GM06990 (cell line): ENCODE measurements at places on chromosomes 5 and 9.

GRCh38 chr9:107733523-107733894 lies 243.9 kb upstream of the KLF4 start:
- no peak for DNase-seq

DNA sequence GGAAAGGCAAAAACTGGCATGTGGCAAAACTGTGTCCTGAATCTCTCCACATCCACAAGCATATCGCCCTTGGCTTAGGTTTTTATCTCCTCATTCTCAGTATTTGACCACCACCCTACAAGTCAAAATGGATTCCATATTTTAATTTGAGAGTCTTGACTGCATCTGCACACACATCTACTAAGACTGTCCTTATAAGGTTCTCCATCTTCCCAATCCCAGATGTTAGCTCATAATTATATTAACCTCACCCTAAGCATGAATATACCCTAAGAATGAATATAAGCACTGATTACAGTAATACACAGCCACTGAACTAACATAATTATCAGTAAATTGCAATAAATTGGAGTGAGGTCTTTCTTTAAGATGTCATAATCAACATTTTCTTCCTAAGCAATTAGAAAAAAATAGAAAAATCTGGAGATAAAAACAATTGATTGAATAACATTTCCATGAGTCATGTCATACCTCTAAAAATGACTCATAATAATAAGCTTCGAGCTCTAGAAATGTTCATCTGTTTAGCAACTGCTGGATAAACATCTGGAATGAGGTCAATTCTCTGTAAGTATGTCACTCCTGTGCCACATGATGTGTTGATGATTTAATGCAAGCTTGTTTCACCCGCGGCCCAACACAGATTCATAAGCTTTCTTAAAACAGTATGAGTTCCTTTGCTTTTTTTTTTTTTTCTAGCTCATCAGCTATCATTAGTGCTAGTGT lies 39.9 kb upstream of the PAM start:
- DNase-seq: no peak

GRCh38 chr5:157541447-157542118 lies 34.0 kb downstream of the ADAM19 start:
- no peak for DNase-seq

DNA sequence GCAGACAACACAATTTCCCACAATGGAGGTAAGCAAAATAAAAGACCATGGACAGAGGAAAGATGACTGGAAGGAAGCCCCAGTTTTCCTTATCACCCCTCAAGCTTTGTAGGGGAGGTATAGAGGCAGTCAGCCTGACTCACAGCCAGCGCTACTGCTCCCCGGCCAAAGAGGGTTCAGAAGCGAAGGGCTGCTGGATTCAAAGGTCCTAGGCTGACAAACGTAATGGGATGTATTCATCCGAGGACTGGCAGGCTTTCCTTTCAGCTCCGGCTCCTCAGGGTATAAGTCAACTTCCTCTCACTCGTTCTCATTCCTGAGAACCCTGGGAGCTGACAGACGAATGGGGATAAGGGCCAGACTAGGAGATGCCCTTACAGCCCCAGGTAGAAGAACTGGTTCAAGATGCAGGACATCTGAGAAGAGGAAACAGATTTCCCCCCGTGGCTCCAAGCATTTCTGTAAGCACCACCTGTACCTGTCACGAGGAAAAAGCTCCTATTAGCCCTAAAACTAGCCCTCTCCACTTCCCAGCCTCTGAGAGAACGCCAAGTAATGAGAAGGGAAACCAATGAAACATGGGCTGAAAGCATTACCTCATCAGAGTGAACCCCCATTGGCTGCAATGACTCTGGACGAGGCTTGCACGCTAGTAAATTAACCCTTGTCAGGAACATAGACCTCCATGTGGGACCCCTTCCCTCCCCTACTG lies 22.1 kb upstream of the FAM13B start:
- DNase-seq: no peak

GRCh38 chr5:95760273-95761191 lies 29.4 kb downstream of the RHOBTB3 start:
- peak; percentile 60 for DNase-seq

DNA sequence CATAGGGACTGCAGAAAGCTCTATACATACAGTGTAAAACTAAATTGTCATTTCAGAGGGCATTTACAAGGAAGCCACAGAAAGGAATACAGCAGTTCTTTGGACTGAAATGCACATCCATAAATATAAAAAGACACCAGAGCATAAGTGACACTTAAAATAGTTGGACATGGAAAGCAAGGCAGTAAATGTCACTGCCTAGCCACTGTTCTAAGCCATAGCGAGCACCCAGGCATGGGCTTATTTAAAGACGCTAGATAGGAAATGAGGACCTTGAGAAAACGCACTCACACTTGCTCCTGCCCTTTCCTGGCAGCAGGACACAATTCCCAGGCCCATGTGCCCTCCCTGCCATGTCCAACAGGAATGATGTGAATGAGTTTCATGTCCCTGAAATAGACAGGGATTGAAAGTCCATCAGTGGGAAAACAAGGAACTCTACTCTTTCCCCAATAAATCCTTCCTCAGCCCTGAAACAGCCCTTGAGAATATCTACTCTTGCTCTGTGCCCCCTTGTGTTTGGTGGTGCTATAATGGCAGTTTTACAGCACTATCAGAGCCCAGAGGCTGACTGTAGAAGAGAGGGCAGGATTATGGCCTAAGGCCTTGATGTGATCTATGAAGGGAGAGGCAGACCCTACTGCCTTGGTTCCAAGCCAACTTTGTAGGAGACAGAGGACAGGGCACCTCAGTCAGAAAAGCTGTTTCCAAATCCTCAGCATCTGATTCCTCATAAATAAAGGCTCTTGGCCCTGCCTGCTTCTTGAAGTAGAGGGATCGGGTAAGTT lies 182.9 kb downstream of the SAXO1 start:
- no peak for DNase-seq

DNA sequence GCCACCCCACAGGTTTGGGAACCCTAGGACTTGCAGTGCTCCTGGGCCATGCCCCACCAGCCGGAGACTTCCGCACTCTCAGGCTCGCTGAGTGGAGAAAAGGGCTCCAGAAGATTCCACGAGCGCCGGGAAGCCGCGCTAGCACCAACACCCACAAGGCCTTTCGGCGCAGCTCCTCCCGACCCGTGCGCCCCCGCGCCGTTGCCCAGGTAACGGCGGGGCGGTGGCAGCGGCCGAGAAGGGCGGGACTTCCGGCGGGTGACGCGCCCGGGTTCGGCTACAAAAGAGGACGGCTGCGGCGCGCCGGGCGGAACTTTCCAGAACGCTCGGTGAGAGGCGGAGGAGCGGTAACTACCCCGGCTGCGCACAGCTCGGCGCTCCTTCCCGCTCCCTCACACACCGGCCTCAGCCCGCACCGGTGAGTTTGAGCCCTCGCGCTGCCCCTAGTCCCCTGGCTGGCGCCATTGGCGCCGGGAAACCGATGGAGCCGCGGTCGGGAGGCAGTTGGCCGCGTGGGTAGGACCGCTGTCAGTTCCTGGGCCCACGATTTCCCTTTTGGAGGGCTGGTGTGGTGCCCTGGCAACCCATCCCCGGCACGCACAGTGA lies at the start of gene DNAJA1:
Gene DNAJA1, plus strand, starts transcription at position 308 of the 606 bp plus-strand sequence. CDS start 1,212 bp downstream, outside the sequence.
- peak; percentile 97 for DNase-seq

DNA sequence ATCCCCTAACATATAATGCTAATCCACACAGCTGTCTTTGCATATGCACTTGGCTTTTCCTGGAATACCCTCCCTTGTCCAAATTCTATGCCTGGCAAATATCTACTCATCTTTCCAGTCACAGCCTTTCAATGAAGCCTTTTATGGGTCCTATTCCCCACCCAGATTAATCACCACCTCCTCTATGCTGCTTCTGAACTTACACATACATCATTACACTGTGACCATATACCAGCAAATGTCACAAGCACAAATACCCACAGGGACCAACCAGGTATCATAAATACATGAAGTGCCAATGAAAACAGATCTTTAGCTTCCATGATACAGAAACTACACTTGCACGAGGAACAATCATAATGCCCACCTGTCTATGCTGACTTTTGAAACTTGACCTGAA lies 22.3 kb downstream of the LPAR1 start:
- no peak for DNase-seq

DNA sequence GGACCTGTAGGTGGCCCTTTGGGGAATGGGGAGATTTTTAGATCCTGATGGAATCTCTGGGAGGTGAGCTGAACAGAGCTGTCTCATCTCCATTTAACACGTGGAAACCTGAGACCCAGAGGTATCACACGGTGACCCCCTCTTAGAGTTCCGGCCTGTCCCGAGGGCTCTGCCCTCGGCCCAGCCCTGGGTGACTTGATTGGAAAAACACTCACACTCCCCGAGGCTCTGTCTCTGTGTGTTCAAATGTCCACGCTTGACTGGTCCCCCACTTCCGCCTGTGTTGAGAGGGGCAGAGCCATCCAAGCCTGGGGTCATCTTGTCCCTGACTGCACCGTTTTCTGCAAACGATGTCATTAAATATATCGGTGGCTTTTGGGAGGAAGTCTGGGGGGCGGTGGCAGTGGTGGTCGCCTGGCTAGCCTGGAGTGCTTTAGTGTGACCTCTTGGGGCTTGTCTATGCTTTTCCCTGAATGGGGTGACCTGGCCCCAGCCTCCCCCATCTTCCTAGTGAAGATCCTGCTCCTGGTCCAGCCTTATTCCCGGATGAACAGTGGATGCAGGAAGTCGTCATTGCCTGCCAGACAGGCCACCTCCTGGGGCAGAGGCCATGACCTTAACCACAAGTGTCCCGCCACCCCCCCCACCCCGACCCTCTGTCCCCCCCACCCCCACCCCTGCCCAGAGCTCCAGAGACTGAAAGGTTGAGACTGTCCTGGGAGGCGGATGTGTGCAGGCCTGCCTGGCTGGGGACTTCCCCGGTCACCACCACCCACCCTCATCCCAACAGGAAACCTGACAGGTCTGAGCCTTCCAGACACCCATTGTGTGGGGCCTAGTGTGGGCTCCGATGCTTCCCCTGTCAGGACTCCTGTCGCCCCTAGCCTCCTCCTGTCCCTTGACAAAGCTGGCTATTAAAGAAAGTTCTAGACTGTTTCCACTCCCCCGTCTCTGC lies 5.3 kb upstream of the DAB2IP start:
- no peak for DNase-seq

- no peak for DNase-seq
These were observed 171.1 kb downstream of the ENC1 start for GRCh38 chr5:74469234-74469994.

DNA sequence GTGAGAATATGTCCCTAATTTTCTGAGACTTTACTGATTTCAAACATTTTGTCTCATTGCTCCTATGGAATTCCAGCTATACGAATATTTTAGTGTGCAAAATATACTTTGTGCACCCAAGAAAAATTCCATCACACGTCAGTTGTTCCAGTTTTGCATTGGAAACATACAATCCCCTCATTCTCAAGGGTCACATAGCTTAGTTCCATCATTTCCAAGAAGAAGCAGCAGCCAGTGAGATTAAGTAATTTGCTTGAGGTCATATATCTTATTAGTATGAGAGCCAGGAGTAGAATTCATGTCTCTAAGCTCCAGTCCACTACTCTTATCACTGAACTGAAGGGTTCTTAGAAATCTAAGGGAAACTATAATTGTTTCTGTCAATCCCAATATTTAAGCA lies 746.7 kb upstream of the C9orf72 start:
- no peak for DNase-seq

GRCh38 chr5:147859962-147860640 lies 18.4 kb upstream of the SCGB3A2 start:
- no peak for DNase-seq
